Right hindlimb (tissue), 1 donor: ENCODE measurements at places on chromosomes 6 and 20.

- no peak for DNase-seq
Observed at GRCh38 chr20:34531608-34532265, 15.5 kb downstream of the DYNLRB1 start.

- no peak for DNase-seq
Observed at GRCh38 chr6:132153221-132153898, 202.2 kb upstream of the CCN2 start.

DNA sequence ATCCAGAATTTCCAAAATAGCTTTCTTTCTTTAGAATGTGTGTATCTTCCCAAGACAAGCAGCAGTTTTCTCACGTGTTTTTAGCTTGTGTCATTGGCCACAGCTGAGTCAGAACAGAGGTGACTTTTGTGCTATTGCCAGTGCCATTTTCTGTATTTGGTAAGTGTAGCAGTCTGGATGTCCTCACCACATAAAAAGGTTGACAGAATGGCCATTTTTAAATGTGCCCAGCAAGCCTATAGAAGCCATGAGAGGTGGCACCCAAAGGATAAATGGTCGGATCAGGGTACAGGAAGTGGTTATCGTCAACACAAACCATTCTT, 269.5 kb upstream of the HSF2 start:
- DNase-seq, result no peak

- no peak for DNase-seq
Observed at GRCh38 chr6:117829594-117830319, 77.3 kb upstream of the SLC35F1 start.

- DNase-seq, result no peak
Observed at GRCh38 chr6:160678744-160679401, 14.8 kb upstream of the LPA start.

DNA sequence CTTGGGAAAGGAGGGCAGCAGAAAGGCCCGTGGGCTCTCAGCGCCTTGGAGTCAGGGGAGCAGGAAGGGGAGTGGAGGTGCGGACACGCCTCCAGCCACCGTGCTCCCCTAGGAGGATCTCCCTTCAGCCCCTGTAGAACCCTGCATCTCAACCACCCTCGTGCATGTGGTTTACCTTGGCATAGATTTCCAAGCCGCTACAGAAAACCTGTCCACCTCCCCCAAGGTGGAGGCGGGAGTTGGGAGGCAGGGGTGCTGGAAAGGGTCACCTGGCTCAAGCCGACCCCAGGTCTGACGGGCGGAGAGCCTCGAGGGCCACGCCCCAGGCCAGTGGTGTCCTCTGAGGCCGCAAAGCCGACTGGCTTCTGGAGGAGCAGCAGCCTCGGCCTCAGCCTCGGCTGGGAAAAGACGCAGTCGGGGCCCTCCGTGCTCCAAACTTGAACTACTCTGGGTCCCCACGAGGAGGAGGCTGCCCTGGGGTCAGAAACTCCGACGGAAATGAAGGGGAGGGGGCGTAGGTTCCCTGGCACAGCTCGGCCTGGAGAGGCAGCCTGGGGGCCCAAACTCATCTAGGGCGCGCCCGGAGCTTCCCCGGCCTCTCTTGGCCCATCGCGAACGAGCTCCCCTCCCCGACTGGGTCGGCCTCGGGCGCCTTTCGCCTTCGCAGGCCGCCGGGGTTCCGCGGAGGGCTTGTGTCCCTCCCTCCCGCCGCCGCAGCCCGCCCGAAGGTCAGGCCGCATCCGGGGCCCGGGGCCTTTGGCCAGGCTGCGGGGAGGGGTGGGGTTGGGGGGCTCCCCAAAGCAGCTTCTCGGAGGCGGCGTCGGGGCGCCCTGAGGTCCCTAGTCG, 6.3 kb upstream of the FOXF2 start:
- no peak for DNase-seq

GRCh38 chr6:44775121-44775520, 387.6 kb downstream of the CDC5L start:
- no peak for DNase-seq

- DNase-seq, result no peak
Observed at GRCh38 chr6:56804996-56805395, 149.9 kb upstream of the BEND6 start.

GRCh38 chr6:51487937-51488336, 599.5 kb downstream of the PKHD1 start:
- DNase-seq, result no peak

DNA sequence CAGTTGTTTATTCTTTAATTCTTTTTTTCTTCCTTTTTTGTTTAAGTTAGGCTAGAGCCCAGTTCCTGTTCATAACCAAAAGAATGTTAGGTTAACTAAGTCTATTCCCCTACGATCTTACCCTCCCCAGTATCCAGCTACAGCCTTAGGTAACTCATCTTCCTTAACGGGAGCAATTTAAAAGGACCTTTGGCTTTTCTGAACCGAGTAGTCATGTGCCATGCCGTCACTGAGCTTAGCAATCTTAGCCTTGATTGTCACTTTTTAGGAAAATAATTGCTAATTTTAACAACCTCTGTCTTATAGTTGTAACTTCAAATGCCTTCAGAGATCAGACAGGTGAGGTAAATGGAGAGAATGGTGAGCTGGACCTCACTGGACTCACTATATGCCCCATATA, 6.2 kb downstream of the METTL24 start:
- DNase-seq, result no peak

GRCh38 chr6:39880594-39880993, 53.7 kb downstream of the MOCS1 start:
- DNase-seq, result no peak

DNA sequence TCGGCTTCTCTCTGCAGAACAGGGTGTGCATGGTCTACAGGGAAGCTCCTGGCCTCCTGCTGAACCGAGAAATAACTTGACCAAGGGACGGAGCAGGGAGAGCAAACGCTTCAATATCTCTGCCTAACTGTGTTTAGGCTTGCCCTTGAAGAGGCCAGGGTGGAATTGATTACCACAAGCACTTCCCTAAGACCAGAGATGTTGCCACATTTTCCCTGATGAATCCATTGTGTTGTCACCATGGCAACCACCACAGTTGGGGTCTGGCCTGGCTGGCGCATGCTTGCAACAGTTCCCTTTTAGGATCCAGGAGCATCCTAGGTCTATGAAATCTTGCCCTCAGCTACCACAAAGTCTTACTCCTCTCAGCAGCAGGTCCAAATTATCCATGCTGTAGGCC, 213.5 kb upstream of the SULF2 start:
- DNase-seq, result no peak

DNA sequence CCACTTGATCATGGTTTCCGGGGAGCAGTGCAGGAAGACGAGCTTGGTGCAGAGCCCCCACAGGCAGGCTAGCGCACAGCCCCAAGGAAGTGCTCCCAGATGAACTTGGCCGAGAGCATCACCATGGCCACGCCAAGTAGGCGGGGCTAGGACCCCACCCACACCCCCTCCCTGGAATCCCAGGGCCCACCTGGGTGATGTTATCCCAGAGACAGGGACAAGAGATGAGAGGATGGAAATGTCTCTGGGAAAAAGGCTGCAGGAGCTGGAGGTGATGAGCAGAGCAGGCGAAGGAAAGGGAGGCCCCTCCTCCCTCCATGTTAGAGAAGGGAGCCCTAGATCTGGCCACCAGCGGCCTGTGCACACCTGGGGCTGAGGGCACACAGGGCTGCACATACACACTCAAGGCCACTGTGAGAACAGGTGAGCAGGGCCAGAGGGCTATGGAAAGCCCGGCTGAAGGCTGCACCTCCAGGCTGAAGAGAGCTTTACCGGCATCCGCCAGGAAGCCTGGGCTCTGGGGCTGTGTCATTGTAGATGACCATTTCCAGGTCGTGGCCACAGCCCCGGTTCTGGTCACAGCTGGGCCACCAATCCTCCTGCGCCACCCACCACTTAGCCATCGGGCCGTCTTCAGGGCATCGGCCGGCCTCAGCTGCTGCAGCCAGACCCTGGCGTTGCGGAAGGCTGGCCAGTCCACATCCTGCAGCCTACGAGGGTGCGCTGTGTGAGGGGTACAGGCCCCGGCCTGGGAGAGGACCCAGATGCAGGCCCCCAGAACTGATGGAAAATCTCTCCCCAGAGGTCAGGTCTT, 24.9 kb downstream of the NPEPL1 start:
- peak; percentile 21 for DNase-seq

DNA sequence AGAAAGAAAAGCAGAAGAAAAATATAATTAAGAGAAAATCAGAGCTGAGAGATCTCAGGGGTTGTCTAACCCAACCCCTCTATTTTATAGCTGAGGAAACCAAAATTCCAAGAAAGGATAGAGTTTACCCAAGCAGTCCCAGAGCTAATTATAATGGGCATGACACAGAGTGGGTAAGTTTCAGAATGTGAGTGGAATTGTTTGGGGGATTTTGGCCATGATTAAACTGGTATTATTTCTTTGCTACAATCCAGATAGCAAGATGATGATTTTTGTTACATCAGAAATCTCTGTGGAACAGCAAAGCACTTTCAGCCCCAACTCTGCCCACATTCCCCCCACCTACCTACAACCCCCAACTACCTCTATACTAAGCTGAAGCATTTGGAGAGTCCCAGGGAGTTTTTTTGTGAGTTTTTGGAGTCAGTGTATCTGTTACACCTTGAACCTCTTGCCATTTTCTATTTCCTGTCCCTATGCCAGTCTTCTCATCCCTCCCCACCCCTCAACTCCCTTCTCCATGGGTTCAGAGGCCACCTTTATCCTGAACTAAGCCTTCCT, 24.7 kb downstream of the POFUT1 start:
- DNase-seq, result no peak

DNA sequence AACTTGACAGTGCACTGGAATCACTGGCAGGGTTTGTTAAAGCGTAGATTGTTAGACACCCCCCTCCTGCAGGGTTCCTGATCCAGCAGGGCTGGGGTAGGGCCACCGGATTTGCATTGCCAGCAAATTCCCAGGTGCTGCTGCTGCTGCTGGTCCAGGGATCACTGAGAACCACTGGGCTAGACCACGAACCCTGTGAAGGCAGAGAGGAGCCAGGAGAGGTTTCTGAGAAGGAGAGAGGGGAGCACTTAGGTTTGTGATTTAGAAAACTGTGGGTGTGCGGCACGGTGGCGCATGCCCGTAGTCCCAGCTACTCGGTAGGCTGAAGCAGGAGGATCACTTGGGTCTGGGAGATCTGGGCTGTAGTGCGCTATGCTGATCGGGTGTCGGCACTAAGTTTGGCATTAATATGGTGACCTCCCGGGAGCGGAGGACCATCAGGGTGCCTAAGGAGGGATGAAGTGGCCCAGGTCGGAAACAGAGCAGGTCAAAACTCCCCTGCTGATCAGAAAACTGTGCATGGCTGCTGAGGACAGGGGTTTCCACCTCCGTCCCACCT, 53.6 kb upstream of the FAM83D start:
- DNase-seq, result no peak

GRCh38 chr20:40813708-40814630, 124.9 kb upstream of the MAFB start:
- no peak for DNase-seq

DNA sequence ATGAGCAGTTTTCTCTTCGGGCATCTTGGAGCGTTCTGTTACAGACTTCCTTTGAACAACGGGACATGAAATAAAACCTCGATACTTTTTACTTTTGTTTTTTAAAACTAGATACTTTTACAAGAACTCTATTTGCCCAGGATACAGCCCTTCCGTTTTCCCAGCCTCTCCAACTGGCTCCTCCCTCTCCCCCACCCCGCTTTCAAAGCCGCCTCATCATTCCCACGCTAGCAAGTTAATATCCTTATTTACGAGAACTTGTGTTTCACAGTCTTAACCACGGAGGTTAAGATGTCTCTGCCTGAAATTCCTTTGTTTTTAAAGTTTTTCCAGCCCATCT, 241 bp upstream of the CFAP206 start:
- DNase-seq, result no peak

DNA sequence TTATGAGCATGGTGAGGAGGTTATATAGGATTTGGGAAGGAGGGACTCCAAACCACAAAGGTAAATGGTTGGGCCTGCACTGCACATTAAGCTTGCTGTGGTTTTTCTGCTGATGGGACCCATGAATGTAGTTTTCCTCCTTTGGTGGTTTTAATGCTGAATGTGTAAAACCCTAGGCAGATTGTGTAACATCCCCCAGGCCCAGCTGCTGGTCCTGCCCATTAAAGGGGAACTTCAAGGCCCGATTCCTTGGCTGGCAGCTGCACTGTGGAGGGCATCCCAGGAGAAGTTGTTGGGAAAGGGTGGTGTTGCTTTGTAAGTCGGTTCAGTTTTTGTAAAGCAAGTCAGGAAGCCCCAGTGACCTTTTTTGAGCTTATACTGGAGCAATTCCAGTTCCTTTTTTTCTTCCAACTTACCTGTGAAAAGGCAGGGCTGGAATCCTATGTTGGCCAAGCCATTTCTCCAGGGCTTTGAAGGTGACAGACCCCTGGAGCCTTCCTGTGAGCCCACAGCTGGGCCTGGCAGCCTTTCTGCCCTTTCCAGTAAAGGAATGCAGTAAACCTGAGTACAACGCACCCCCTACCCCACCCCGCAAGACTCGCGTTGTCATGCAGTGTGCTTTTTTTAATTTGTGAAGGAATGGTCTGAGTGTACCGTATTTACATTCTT, 43.1 kb upstream of the NAA20 start:
- peak; percentile 78 for DNase-seq

DNA sequence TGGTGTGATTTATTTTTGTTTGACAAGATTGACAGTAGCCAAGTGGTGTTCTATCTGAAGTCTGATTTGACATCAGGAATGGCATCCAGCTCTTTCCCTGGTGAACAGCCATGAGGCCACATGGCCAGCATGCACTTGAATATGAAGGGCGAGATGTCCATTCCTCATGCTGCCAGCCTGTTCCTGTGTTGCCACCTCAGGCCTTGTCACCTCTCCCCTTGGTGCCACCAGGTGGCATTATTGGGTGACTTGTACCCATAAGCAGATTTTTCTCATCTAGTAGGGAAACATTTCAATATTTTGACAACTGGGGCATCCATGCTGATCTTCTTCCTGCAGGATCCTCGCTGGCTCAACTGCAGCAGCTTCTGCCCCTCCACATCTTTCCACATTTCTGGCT, 199.1 kb downstream of the ERMARD start:
- no peak for DNase-seq
